Pancreas (tissue), 10 donors: ENCODE measurements at places on chromosomes 2 and 18. TPM values are rescaled to one million over a fixed set of nuclear protein-coding genes. Genes with fewer than 3 reads are reported as not detected.

CREG2 gene
- total RNA-seq: not detected

GRCh38 chr2:198639580-198639979 lies 818.2 kb downstream of the SATB2 start:
- no peak for DNase-seq

MYOM1 gene
- 5.3 TPM for total RNA-seq

- peak; percentile 26 for DNase-seq
These were observed 72.2 kb downstream of the MAP2 start for GRCh38 chr2:209495855-209496585.

GRCh38 chr2:119245076-119245840 lies 21.6 kb downstream of the STEAP3 start:
- peak; percentile 42 for DNase-seq

CDH7 gene
- total RNA-seq: not detected

DNA sequence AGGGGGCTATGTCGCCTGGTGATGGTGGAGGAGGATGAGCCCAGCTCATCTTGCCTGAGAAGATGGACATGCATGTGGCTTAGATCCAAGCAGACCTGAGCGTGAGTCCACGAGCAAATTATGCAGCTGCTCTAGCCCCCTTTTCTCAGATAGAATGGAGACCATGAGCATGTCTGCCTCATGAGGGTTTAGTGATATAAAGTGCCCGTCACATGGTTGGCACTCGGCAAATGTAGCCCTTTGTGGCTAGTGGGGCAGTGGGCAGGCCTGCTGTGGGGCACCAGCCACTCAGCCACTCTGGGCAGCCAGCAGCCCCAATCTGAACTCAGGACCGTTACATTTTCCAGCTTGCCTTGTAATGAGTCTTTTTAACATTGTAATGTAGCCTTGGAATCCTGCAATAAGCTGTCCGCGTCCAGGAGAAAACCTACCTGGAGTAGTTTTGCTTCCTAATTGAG lies 92.1 kb upstream of the HS6ST1 start:
- no peak for DNase-seq
